Central memory CD4-positive, alpha-beta T cell (primary cell): ENCODE measurements at places on chromosomes 7 and 10.

GRCh38 chr10:59843748-59844147 is 62.6 kb downstream of the CCDC6 start:
- no peak for DNase-seq

- DNase-seq: no peak
Measured at GRCh38 chr7:31710171-31710570, 23.2 kb downstream of the PPP1R17 start.

DNA sequence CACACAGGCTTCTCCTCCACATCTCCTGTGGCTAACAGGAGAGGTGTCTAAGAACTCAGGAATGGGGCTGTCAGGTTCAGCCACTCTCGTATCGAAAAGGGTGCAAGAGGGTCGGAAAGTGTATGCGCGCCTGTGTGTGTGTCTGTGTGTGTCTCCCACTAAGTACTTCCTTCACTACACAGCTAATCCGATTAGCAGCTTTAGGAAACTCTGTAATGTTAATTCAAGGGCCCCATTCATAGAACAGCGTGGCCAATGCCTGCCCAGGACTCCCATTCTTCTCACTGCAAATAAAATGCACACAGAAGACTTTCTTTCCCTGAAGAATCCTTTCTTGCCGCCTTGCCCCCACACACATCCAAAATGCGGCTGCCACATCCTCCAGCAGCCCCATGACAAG is 39.9 kb downstream of the TLL2 start:
- DNase-seq: no peak

- peak; percentile 48 for DNase-seq
Measured at GRCh38 chr7:25260862-25261494, 32.7 kb upstream of the NPVF start.

DNA sequence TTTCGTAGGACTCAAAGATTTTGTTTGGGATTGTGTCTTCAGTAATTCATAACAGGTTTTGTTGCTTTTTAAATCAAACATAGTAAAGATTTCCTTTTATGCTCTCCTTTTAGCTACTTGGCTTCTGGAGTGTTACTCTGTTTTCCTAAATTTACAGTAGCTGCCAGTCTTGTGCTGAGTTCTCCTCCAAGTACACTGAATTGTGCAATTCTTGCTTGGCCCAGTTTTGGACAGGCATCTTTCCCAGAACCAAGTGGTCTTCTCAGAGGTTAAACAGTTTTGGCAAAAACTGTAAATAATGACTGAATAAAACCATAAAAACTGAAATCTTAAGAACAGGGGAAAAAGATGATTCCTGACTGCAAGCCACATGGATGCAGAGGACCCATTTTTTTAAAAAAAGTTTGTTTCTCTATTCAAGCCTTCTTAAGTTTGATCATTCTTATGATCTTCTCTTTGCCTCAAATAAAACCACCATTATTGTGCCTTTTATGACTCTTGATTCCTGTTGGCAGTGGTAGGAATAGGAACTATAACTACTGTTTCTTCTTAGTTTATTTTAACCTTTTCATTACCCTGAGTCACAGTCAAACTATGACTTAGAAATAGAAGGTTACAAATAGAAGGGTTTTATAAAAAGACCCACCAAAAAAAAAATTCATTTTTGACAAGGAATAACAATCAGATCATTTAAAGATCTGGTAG is 88.0 kb downstream of the MDFIC start:
- no peak for DNase-seq

DNA sequence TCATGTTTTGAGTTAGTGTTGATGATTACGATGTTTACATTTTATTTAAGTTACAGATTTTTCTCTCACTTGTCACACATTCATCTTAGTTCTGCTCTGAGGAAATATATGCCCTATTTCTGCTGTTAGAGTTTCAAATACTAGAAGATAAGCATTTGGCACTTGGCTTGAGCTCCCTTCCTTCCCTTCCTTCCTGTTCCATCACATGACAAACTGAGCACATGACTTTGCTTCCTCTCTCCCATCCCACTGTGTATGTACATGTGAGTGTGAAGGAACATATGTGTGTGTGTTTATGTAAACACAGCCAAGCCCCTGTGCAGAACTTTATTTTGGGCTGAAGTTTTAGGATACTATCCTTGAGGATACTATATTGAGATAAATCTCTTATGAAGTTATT is 795.9 kb upstream of the IGFBP3 start:
- no peak for DNase-seq

- no peak for DNase-seq
Measured at GRCh38 chr7:95897557-95898251, 125.3 kb downstream of the DYNC1I1 start.

DNA sequence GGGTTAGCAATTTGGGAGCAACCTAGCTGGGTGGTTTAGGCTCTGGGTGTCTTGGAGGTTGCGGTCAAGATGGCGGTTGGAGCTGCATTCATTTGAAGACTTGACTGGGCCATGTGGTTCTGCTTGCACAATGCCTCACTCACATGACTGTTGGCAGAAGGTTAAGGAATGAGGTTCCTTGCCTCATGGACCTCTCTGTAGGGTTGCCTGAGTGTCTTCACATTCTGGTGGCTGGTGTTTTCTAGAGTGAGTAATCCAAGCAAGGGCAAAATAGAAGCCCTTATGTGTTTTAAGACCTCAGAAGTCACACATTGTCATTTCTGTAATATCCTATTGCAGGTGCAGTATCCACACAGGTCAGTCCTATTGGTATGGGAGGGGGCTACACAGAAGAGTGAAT is 52.0 kb downstream of the CDK14 start:
- no peak for DNase-seq

GRCh38 chr7:132872034-132872433 is 209.9 kb downstream of the CHCHD3 start:
- no peak for DNase-seq

- DNase-seq: no peak
Measured at GRCh38 chr10:128710098-128710797, 584.0 kb upstream of the MKI67 start.

DNA sequence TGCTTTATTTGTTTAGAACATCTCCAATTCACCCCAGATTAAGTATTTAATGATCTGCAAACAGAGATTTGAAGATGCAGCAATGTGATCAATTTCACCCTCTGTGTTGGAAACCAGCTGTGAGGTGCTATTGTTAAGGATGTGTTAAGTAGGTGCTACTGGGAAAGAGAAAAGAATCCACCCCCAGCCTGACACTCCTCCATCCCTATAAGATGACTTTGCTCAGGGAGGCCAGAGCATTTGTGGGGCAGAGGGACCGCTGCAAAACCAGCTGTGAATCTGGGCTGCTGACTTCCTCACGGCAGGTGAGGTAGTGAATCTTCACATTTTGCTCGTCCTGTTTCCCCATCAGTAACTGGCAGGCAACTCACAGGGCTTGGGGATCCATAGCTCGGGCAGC is 297.5 kb downstream of the GFRA1 start:
- no peak for DNase-seq

DNA sequence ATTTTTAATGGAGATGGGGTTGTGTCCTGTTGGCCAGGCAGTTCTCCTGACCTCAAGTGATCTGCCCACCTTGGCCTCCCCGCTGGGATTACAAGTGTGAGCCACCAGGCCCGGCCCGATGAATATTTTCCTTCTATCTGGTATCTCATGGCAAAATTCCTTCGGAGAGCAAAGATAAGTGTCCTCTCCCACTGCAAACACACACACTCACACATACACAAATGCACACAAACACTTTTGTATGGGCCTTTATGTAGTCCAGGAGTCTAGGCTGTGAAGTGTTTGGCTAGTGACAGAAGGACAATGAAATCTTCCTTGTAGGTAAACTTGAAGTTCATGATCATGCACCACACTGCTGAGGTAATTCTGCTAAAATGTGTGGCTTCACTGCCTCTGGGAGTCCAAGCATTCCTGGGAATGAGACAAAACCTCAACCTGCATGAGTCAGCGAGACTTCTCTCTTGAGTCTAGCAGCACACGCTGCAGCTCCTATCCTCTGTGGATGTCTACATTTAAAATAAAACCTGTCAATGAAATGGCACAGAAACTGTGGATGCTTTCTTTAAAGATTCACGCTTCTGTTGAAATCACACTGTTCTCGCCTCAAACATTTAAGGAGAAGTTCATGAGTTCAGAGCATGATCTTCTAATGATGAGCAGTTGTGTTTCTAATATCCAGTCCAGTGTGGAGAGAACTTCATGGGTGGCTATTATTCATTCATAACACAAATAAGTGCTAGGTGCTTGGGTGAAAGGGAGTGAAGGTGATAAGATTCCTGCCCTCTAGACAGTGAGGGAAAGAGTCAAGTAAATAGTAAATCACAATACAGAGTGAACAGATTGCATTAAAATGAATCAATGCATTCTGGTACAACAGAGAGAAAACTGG is 96.5 kb downstream of the NRP1 start:
- no peak for DNase-seq

- no peak for DNase-seq
Measured at GRCh38 chr10:131076356-131076755, 235.2 kb downstream of the TCERG1L start.

- DNase-seq: no peak
Measured at GRCh38 chr10:13234172-13234571, at the start of gene UCMA. UCMA (minus strand) TSS chr10:13234374; CDS start chr10:13234258, 116 bp downstream.

DNA sequence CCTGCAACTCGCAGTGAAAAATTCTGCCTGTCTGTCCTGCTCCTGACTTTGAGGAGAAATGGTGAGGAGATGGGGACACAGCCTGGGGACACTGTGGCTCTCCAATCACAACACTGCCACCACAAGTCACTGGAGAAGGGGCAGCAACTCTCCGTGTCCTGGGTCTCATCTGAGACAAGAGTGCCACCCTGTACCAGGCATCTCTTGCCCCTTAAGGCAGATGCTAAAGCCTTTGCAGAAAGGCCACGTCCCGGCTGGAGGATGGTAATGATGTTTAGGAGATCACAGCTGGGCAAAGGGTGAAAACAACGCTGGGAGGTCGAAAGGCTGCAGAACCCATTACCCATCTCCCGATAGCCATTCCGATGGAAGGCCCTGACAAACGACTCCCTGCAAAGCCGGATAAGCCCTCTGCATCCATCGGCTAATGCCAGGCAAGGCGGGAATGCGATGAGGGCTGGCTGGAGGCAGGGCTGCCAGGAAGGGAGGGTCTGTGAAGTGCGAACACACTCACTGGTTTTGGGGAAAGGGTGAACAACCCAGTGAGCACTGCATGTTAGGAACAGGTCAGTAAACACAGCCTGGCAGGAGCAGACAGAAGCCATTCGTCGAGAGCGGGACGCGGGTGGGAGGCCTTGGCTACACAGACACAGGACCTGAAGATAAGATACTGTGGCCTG is 190.8 kb downstream of the ADARB2 start:
- DNase-seq: no peak

GRCh38 chr10:128808921-128809440 is 658.1 kb upstream of the MGMT start:
- DNase-seq: no peak

DNA sequence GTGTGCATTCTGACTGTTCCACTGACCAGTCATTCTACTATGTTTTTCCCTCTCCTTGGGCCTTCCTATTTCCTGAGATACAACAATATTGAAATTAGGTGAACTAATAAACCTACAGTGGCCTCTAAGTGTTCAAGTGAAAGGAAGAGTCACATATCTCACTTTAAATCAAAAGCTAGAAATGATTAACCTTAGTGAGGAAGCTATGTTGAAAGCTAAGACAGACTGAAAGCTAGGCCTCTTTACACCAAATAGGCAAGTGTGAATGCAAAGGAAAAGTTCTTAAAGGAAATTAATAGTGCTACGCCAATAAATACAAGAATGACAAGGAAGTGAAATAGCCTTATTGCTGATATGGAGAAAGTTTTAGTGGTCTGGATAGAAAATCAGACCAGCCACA is 5.7 kb upstream of the DYNC1I1 start:
- no peak for DNase-seq
